ENCODE measurements at places on chromosomes 1 and 21.

- DNase-seq, result no peak
These were observed 3.7 kb downstream of the PTPN14 start for GRCh38 chr1:214547747-214548146.

DNA sequence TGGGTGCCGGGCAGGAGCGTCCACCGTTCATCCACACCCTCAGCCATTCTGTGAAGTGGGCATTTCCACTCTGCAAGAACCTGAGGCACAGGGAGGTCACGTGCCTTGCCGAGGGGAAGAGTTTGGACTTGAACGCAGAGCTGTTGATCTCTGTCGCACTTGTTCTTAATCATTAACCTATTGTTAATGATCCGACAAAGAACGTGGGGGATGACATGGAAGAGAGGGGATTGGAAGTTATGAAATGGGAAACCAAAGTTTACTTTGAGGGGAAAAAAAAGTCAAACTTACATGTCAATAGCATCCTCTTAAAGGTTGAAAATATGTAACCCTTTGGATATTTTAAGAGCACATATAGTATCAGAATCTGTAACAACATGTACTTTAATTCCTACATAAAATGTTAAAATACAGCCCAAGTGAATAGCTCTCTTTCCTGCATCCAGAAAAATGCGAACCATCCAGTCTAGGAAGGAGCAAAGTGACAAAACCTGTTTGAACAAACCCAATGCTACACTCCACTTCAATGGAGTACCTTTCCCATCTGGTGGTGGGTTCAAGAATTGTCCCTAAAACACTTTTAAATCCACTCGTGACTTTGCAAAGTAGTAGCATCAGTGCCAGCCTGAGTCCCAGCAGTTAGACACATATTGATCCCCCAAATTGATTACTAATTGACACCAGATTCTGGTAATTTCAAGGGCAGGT lies 75.5 kb downstream of the SETD4 start:
- no peak for DNase-seq

GRCh38 chr21:46221664-46222435 lies 6.7 kb downstream of the LSS start:
- DNase-seq, result no peak

GRCh38 chr1:160675641-160676410 lies 29.0 kb upstream of the SLAMF1 start:
- no peak for DNase-seq

DNA sequence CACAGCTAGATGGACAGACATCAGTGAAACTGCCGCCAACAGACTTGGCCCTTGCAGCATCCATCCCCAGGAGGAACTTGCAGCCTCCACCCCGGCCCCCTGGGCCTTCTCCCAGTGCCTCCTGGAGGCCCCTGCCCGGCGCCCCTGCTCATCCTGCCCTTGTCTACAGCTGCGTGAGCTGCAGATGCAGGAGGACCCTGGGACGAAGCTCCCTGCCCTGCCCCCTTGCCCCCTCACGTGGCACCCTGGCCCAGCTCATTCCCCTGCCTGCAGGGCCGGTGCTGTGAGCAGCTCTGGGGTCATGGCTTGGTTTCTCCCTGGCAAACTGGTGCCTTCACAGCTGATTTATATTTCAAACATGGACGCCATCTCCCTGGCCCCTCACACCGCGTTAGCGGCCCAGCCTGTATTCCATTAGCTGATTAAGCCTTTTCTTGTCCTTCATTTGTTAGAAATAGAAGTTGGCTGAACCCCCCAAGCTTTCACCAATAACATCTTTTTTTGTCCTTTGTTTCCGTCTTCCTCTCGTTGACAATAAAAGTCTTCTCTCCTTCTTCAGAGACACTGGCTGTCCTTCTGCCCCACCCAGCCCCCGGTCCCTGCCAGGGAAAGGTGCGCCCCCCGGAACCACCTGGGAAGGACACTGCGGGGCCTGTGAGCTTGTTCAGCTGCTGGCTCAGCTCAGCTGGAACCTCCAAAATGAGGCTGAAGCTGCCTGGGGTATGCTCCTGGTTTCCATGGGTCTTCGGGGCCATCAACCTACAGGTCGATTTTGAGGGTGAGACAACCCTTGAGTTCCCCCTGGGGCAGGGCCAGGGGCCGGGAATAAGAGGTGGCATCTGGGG lies 34.0 kb upstream of the SLC19A1 start:
- no peak for DNase-seq

GRCh38 chr1:219173434-219173757 lies 282 bp upstream of the LYPLAL1 start:
- DNase-seq, result no peak

DNA sequence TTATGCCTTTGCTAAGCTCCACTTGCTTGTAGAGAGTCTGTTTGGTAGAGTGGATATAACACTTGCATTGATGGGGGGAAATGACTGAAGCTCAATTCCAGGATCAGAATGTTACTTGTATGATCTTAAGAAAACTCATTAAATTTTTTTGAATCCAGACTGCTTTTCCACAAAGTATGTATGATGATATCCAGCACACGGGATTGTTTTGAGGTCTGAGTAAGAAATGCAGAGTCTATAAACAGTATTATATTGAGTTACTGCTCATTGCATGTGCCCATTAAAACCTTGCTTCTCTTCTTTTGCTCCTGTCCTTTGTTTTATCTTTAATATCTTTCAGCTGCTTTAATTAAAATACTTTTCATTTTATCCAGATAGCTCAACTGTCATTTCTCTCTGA lies 570.4 kb upstream of the ZRANB2 start:
- DNase-seq, result no peak

DNA sequence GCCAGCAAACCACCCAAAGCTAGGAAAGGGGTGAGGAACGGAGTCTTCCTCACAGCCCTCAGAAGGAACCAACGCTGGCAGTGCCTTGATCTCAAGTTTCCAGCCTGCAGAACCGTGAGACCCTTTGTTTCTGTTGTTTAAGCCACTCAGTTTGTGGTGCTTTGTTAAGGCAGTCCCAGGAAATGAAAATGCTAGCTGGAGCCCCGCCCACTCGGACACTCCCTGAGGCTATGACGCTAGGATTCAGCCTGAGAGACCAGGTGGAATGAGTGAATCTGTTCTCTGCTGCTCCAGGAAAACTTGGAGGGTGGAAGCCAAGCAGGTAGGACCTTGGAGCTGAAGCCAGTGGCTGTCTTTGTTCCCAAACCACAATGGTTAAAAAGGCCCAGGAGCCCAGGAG lies 196.5 kb upstream of the POU3F1 start:
- DNase-seq, result no peak

- DNase-seq, result no peak
These were observed 278.2 kb downstream of the USP25 start for GRCh38 chr21:16007943-16008342.

- DNase-seq, result no peak
These were observed 17.2 kb upstream of the NCF2 start for GRCh38 chr1:183607322-183607980.

- DNase-seq, result no peak
These were observed 7.8 kb downstream of the OBSCN start for GRCh38 chr1:228215663-228216116.

DNA sequence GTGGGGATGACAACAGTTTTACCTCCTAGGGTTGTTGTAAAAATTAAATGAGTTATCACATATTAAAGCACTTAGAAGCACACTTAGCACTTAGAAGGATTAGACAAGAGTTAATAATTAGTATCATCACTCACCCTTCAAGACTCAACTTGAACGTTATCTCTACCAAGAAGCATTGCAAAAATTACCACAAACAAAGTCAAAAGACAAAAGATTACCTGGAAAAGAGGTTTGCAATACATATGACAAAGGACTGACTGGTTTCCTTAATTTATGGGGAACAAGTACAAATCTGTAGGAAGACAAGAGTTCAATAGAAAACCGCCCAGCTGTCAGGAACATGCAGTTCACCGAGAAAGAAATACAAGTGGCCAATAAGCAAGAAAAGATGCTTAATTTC lies 93.3 kb upstream of the ATP1A1 start:
- DNase-seq, result no peak

DNA sequence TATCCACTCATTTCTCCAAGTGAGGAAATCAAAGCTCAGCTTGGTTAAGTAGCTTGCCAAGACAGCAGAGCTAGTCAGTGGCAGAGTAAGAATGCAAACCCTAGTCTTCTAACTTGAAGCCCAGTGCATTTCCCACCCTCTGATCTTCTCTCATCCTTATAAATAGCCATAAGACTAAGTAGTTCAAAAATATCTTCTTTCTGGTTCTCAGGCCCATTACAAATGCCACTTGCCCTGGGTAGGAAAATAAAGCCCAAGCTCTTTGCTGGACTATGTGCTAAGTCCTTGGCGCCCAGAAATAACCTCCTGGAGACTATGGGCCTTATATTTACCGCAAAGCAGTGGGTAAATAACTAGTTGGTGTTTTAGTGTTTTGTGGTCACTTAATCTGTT lies 505.8 kb downstream of the PLPP3 start:
- DNase-seq, result no peak

DNA sequence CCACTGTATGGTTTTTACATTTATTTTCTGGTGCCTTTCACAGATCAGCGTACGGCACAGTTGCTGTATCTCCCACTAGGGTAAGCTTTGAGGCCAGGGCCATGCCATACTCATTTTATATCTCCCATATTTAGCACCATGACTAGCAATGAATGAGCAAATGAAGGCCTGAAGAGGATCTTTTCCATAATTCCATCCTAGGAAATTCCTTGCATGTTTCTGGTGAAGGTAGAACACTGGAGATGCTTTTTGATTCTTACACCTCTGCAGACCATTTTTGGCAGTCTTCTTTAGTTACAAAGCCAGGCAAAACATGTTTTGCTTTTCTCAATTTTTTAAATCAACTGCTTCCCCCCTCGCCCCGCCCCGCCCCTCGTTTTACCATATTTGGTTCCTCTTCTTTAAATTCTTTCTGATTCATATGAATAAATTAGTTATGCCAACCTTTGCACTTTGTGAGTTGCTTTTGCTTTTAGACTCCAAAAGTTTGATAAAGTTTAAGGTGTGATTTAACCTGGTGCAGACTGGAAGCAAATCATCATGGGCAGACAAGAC lies 78.9 kb upstream of the AK4 start:
- no peak for DNase-seq

DNA sequence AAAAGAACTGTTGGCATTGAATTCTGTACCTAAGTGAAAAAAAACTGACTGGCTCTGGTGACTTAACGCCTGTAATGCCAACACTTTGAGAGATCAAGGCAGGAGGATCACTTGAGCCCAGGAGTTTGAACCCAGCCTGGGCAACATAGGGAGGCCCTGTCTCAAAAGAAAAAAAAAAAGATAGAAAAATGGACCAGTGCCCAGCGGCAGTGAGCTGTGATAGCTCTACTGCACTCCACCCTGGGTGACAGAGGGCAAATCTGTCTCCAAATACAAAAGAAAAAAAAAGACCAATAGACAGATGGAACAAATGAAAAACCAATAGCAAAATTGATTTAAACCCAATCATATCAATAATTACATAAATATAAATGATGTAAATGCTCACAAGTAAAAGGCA lies 674 bp upstream of the AKR7A3 start:
- DNase-seq, result no peak

DNA sequence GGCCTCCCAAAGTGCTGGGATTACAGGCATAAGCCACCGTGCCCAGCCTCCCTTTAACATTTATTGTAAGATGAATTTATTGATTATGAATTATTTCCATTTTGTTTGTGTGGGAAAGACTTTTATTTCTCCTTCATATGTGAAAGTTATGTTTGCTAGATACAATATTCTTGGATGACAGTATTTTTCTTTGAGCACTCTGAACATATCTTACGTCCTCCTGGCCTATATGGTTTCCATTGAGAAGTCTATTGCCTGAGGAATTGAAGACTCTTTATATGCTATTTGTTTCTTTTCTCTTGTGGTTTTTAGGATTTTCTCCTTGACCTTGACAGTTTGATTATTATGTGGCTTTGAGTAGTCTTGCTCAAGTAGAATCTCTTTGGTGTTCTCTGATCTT lies 26.8 kb upstream of the HLX start:
- no peak for DNase-seq

DNA sequence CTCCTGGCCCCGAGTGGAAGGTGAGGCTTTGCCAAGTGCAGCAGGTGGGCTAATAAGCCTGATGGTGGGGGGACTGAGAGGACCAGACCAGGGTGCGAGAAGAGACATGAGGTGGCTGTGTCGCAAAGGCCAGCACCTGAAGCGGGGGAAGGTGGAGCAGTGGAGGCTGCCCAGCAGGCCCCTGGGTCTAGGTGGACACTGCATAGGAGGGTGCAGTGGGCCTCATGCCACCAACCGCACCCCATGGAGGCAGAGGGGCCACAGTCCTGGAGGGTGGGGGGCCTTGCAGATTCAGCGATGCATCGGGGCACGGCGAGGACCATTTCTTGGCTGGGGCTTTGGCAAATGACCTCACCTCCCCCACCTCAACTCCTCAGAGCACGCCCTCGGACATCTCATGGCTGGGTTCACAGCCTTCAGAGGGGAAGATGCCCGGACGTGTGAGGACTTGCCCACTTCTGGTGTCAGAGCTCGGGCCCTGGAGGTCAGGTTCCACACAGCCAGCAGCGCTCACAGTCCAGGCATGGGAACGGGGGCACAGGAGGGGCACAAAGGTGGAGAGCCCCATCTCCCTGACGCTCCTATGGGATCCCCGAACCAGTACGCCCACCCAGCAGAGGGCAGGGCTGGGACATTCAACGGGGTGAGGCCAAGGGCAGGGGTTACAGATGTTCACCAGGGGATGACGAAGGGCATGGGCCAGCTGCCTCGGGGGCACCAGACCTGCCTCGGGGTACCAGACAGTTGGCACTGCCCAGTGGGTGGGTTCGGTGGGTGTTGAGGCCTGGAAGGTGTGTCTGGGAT lies 35.4 kb downstream of the UBE2G2 start:
- DNase-seq, result no peak

DNA sequence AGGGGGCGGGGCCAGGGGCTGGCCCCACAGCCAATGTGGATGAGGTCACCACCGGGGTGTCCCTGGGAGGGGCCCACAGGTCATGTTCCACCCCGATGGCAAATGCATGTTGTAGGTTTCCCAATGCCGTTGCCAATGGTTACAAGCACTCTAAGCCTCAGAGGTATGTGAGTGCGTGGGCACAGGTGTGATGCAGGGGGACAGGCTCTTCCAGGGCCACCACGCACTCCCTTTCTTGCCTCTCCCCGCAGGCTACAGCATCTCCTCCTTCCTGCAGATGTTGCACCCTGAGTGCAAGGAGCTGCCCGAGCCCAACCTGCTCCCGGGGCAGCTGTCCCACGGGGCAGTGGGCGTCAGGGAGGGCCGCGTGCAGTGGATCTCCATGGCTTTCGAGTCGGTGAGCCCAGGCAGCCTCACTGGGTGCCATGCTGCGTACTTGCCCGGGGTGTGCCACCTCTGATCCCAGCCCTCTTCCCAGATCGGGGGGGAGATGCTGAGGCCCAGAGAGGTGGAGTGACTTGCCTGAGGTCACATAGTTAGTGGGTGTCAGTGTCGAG lies 52.4 kb downstream of the DISP3 start:
- no peak for DNase-seq

- DNase-seq, result no peak
These were observed 13.8 kb upstream of the POGZ start for GRCh38 chr1:151472856-151473731.

- no peak for DNase-seq
These were observed 123.5 kb downstream of the TIAM1 start for GRCh38 chr21:31220575-31220974.

DNA sequence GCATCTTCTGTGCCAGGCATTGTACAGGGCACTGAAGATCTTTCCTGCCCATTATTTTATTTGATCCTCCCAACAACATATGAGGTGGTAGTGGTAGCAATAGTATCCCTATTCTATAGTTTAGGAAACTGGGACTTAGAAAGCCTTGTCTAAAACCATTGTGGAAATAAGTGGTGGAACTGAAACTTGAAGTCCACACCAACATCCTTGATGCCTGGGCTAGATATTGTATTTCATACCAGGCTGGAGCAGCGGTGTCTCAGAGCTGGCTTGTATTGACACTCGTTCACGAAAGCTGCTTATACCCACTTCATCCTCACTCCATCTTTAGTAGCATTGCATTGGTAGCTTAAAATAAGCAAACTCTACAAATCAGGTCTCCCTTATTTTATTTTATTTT lies 9.7 kb upstream of the CTSS start:
- no peak for DNase-seq
